DMS79 treated with DMSO at 0.1 percent for 48 hours (cell line): ENCODE measurements at places on chromosomes 5 and 9.

GRCh38 chr5:59537961-59538749 lies 355.4 kb downstream of the PDE4D start:
- no peak for DNase-seq

DNA sequence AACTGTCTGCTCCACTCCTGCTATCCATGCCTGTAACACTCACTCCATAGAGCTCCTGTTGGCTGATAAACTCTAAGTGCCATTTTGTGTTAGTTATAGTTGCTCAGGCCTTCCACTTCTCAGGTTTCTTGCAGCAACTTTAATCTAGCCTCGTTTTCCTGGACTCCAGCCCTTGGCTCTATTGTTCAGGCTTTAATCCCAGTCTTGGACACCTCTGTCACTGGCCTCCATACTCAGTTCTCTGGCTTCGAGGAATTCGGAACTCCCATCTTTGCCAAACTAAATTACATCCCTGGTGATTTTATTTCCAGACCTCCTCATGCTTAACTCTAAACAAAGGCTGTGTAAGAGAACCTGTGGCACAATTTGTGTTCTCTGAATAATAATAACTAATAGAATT lies 39.8 kb downstream of the EMB start:
- no peak for DNase-seq

DNA sequence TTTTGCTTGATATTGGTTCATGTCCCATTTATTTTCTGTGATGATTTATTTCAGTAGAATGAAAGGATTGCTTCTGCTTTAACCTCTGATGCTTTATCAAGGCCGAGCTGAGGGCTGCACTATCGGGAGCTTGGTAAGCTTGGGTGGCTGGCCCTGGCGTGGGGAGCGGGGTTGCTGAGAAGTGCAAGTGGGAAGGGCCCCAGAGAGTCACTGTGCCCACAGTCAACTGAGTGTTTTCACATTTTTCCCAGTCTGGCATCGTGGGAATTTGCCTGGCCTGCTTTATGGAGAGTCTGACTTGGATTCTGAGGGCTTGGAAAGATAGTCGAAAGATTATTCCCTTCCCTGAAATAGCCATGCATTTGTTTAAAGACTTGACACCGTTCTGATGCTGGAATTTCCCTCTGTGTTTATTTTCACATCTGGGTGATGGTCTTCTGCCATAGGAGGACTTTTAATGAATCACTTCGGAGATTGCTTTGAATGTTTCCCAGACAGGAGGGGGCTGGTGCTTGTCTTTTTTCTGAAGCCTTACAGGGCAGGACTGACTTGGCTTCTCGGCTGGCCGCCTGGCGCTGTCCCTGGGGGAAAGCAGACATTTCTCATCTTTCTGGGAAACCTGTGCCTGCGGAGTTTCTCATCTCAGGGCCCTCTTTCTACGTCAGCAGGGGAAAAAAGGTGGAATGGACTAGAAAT lies 139.0 kb downstream of the BOD1 start:
- no peak for DNase-seq

- DNase-seq, result no peak
Measured at GRCh38 chr5:149770236-149770635, 40.1 kb downstream of the PPARGC1B start.
